SK-N-SH (cell line): ENCODE measurements at places on chromosomes 1 and 21. TPM values are rescaled to one million over a fixed set of nuclear protein-coding genes. Genes with fewer than 3 reads are reported as not detected.

AGT gene
- polyA plus RNA-seq: 0.39 and 0.41 TPM in 2 replicates

- peak overlapping the region; percentile 10; the same call in 1 of the 2 replicates for H3K27ac ChIP-seq
- peaks cover 21% of the 10 kb centered on the region; the same call in 1 of the 2 replicates for H3K4me1 ChIP-seq
- H3K4me3 ChIP-seq: no peak overlapping the region
- H3K27me3 ChIP-seq: no peaks in the 10 kb centered on the region
- H3K36me3 ChIP-seq: peaks cover 16% of the 10 kb centered on the region
Observed at GRCh38 chr1:42936309-42937078, 22.2 kb downstream of the SLC2A1 start.

LEPR gene
- 2.3 and 3.2 TPM in 2 replicates for polyA plus RNA-seq

DNA sequence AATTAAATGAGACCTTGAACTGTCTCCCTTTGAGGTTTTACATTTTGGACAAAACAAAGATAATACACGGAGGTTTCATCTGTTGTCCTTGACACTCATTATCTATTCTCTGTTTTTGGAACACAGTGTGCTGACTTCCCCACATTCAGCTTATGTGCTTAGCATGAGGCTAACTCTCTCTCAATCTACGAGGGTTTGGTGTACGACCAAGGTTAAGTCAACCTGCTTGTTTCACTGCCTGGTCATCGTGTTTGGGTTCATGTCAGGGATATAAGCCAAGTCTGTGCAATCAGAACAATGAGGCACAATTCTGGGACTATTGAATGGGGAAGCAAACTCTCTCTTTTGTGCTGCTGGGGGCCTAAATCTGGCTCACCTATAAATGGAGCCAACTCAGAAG is 328.5 kb upstream of the USP25 start:
- no peak overlapping the region for H3K27ac ChIP-seq
- H3K4me3 ChIP-seq: no peak overlapping the region
- H3K27me3 ChIP-seq: no peaks in the 10 kb centered on the region
- no peak for DNase-seq
- H3K36me3 ChIP-seq: no peaks in the 10 kb centered on the region
- no peaks in the 10 kb centered on the region for H3K4me1 ChIP-seq

S100A8 gene
- polyA plus RNA-seq: not detected in 2 replicates

C1orf105 gene
- polyA plus RNA-seq: not detected in 2 replicates

DNA sequence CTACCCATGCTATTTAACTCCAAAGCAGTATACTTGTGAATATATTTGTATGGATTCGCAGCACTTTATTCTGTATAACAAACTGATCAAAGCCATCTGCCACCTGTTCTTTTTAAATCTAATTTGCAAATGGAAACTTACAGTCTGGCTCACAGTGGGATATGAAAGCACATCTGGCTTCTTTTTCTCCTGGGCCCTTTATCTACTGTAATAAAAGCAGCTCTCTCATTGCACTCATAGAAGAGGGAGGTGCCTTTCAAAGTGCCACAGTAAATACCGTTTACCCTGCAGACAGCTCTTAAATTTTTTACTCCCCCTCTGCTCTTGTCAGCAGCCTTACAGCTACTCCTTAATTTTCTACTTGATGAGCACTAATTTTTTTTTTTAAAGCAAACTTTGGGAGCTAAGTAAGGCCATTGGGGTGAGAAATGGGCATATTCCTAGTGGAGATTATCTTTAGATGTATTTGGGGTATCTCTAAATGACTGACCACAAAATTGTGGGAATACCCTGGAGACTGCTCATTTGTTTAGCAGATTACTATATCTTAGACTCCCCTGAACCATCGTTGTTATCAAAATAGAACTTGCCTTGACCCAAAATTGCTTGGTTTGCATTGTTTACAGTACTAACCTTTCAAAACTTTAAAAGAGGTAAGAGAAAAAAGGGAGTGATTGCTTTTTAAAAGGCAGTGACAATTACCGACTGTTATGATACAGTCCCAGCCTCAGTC is 110.1 kb downstream of the VPS13D start:
- H3K27ac ChIP-seq: peak overlapping the region; percentile 96
- H3K4me3 ChIP-seq: no peak overlapping the region
- peak; percentile 61 for DNase-seq
- peaks cover 40% of the 10 kb centered on the region for H3K36me3 ChIP-seq
- no peaks in the 10 kb centered on the region for H3K27me3 ChIP-seq

GRCh38 chr1:231315887-231316286 is 21.8 kb downstream of the EXOC8 start:
- no peaks in the 10 kb centered on the region for H3K36me3 ChIP-seq
- H3K4me3 ChIP-seq: no peak overlapping the region
- H3K4me1 ChIP-seq: no peaks in the 10 kb centered on the region; the same call in 1 of the 2 replicates

- no peaks in the 10 kb centered on the region for H3K27me3 ChIP-seq
- H3K36me3 ChIP-seq: peaks cover 7% of the 10 kb centered on the region
- no peaks in the 10 kb centered on the region for H3K4me1 ChIP-seq
- no peak overlapping the region for H3K27ac ChIP-seq
- DNase-seq: no peak
Observed at GRCh38 chr21:25563361-25564116, 43.7 kb downstream of the MRPL39 start.

GRCh38 chr1:154290921-154291320 is 18.5 kb downstream of the HAX1 start:
- H3K36me3 ChIP-seq: no peaks in the 10 kb centered on the region
- no peak overlapping the region for H3K4me3 ChIP-seq
- no peaks in the 10 kb centered on the region for H3K27me3 ChIP-seq
- DNase-seq: no peak
- no peaks in the 10 kb centered on the region for H3K4me1 ChIP-seq
- H3K27ac ChIP-seq: no peak overlapping the region
